ENCODE measurements at places on chromosomes 6 and 20. TPM values are rescaled to one million over a fixed set of nuclear protein-coding genes. Genes with fewer than 3 reads are reported as not detected.

Gene BLOC1S5
- 10.8 TPM for total RNA-seq

Gene RAET1G
- total RNA-seq, result 0.34 TPM

Gene COL11A2
- total RNA-seq, result 0.07 TPM

Gene TREML4
- total RNA-seq, result not detected

Gene SLC17A1
- total RNA-seq, result not detected
